Right cardiac atrium (tissue), 5 donors: ENCODE measurements at places on chromosomes 4 and X. TPM values are rescaled to one million over a fixed set of nuclear protein-coding genes. Genes with fewer than 3 reads are reported as not detected.

- DNase-seq = no peak
These were observed 53.8 kb downstream of the ARHGAP6 start for GRCh38 chrX:11611965-11612364.

- no peak for DNase-seq
These were observed 146.5 kb downstream of the IL1RAPL2 start for GRCh38 chrX:104712515-104712914.

- no peak for DNase-seq
These were observed 1005.5 kb downstream of the ARAP2 start for GRCh38 chr4:35238793-35239192.

DNA sequence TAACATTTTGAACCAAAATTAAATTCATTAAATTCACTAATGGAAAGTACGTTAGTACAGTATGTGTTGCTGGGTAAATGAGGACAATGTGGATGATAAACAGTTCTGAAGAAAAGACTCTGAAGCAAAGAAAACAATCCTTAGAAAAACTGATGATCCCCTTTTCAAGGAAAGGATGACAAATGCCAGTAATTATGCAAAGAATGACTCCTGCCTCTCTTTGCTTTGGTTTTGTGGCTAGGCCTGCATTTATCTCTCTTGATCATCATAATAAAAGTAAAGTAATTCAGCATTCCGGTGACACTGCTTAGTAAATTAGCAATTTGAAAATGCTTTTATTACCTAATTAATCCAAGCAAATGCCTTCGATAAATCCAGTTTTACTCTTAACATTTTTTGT is 652.2 kb upstream of the DIPK2B start:
- DNase-seq = no peak

The DOK7 gene
- 33.5 TPM for total RNA-seq

DNA sequence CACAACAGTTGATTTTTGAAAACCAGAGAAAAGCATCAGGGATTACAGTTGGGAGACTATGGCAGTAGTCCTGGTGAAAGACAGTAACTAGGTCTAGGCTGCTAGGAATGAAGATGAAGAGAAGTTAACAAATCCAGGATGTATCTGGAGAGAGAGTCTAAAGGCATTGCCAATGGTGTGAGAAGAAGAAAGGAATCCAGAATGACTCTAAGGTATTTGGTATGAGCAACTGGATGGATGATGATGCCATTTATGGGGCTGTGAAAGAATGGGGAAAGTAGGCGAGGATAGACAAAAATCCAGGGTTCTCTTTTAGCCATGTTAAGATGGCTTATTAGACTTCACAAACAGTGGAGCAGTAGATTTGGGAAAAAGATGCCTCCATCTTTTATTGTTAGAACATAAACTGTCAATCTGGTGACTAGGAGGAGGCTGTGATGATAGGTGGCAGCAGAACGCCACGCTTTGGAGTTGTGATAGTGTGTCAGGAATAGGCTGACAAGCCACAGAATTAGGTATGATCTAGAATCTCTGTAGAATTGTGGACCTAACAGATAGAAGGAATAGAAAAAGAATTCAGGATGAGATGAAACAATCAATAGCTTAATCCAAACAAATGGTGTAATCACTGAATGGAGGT is 27.3 kb upstream of the JADE1 start:
- DNase-seq = no peak

DNA sequence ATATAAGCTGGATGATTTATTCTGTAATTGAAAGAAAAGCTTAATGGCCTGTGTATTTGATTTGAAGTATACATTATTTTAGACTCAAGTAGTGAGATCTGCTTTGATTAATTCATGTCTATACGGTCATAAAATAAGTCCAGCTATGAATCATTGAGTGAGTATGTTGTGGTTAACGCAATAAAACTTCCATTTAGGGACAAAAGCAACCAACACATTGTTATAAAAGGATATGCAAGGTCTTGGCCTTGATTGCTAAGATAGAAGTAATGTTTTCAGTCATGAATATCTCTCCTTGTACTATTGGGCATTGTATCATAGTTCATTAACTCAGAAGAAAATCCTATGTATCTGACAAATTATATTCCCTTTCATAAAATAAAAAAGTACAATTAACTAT is 162.1 kb downstream of the EPHA5 start:
- DNase-seq = no peak

The AFP gene
- total RNA-seq = not detected

The SLC39A8 gene
- total RNA-seq = 92.3 TPM

DNA sequence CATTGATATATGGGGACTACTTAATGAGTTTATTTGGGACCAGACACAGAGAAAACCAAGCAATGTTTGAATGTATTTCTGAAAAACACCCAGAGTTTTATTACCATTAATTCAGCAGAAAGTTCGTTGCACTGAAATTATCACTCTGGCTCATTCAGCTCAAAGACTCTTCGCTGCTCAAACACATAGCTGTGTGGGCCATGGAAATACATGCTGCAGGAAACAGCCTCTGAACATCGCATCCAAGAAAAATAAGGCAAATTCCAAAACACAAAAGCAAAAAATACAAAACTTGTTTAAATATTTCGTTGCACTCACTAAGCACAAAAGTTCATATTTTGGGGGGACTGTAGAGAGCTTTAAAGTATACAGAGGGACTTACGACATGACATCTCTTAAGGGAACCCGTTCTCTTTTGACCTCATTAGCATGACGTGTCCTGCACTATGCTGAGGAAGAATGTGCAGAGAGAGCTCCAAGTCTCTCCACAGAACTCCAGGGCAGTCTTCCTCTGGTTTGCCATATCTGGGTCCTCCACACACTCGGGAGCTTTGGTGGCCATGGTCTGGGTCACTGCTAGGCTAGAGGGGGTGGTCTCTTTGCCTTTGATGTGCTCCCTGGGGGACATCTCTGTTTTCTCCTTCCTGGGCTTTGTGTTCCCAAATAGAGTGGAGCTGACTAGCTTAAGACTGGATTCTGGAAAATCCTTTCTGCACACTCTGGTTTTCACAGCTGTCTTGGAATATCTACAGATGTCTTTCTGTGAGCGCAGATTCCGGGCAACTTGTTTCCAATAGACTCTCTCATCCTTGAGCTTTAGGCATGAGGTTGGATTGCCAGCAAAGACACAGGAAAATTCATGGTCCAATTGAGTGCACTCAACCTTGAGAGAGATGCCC is 2.8 kb downstream of the FGFBP1 start:
- DNase-seq = no peak

The PPEF2 gene
- total RNA-seq = not detected

GRCh38 chr4:12579172-12579571 is 905.0 kb downstream of the RAB28 start:
- no peak for DNase-seq

GRCh38 chr4:184427687-184428086 is 46.7 kb downstream of the IRF2 start:
- DNase-seq = no peak

- DNase-seq = no peak
These were observed 1347.1 kb upstream of the PABPC4L start for GRCh38 chr4:135548711-135549110.

GRCh38 chr4:170030121-170030520 is 3.9 kb upstream of the MFAP3L start:
- no peak for DNase-seq

The NAAA gene
- 18.4 TPM for total RNA-seq

GRCh38 chr4:7266525-7267292 is 74.4 kb downstream of the SORCS2 start:
- DNase-seq = no peak

The BEX4 gene
- total RNA-seq = 94.0 TPM

DNA sequence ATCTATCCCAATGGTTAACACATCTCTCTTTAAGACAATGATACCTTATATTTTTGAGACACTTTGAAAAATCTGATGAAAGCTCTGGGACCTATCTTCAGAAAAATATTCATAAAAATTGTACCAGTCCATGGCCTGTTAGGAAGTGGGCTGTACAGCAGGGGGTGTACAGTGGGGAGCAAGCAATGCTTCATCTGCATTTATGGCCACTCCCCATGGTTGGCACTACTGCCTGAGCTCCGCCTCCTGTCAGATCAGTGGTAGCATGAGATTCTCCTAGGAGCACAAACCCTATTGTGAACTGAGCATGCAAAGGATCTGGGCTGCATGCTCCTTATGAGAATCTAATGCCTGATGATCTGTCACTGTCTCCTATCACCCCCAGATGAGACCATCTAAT is 42.6 kb downstream of the C4orf51 start:
- no peak for DNase-seq

- no peak for DNase-seq
These were observed 25.0 kb downstream of the COL4A5 start for GRCh38 chrX:108464604-108465003.

GRCh38 chr4:113435893-113436292 is 325.6 kb downstream of the CAMK2D start:
- peak; percentile 57 for DNase-seq

DNA sequence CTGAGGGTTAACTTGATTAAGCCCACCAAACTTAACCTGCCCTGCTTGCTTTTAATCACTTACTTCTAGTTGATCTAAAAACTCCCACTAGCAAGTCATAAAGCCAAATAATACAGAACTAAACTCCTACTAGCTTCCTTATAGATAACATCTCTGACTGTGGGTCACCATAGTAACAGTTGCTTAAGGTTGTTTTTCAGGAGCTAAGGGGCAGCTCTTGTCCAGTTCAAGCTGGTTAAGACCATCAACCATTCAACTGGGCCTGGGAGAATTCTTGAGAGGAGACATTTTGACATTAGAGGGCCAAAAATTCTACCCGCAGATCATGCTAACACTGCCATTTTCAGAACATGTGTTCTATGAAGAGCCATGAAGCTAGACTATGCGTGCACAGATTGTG is 67.0 kb downstream of the UCHL1 start:
- DNase-seq = no peak
